ENCODE measurements at places on chromosomes 5 and 9.

DNA sequence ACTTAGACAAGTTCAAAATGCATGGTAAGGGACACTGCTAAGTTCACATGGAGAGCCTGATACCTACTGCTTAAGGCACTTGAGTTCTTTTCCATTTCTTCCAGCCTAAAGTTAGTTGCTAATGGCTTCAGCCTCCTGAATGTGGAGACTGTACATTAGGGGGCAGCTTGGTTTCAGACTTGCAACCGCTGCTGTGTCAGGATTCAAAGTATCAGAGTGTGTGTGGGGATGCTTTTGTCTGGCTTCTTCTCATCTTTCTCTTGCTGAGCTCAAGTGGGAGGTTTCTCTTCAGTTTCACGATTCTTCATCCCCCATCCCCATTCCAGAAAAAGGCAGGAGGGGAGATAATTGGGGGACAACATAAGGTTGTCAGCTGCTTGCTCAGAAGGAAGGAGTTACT, 49.4 kb downstream of the ATP10B start:
- DNase-seq: no peak

DNA sequence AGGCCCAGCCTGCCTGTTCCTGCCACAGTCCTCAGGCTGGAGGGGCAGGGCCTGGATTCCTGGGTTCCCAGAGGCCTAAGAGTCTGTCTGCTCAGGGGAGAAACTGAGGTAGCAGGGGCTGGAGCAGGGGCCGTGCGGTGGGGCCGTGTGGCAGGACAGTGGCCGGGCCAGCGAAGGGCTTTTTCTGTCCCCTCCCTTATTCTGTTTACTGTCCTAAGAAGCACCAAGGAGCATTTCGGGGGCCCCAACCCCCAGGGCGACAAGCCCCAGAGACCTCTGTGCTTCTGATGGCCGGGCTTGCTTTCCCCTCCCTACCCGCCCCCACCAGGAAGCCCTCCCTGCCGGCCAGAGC, 6.8 kb upstream of the ASB6 start:
- no peak for DNase-seq

DNA sequence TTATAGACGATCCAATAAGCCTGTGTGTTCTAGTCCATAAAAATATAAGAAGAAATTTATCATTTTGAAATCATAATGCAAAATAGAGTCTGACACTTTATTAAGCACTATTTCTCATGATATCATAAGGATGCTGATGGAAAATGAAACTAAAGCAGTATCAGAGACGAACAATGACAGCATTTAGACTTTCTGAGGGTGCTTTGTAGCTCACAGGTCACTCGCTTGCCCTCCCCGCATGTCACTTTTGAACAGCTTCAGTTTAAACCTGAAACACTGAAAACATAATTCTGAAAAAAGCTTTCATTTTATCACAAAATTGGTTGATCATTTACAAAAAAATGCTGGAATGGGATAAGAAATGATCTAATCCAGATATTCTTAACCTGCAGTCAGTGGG, 247.1 kb downstream of the EBF1 start:
- DNase-seq: no peak

DNA sequence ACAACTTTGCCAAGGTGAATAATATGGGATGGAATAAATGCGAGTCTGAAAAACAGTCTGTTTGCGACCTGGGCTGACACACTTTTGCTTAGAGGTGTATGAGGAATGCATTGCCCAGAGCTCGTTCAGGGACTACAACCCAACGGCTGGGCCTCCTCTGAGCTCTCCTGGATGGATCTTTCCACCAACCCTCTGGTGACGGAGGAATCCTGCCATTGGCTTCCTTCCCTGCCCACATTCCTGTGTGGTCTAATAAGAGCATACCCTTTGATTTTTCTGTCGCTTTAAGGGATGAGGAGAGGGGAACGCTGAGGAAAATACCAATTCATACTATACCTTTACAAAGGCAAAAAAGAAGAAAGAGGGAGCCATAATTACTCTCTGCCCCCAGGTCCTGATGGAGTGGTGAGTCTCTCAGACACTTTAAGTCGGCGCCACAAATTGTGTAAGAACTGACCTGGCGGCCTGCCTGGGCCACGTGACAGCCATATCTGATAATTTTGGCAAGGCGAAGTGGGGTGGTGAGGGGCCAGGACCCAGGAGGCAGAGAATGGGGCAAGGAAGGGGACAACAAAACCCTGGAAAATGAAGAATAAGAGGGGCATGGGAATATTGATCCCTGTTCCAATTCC, 265.2 kb upstream of the MSX2 start:
- DNase-seq: no peak

GRCh38 chr5:154967421-154968024, 26.6 kb downstream of the MRPL22 start:
- no peak for DNase-seq

- no peak for DNase-seq
Measured at GRCh38 chr9:113617550-113617949, 154.0 kb downstream of the RGS3 start.

DNA sequence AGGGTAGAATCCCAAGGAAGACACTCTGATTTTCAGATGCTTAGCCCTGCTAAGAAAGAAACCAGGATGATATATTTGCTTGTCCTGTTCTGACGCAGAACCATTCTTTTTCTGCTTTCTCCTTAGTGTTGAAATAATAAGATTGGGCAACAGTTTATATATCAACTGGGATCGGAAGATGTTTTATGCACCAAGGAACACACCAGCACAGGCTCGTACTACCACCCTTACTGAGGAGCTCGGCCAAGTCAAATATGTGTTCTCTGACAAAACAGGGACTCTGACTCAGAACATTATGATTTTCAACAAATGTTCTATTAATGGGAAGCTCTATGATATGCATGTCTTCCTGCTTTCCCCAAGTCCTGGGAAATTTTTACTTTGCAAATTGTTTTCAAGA, 19.0 kb upstream of the RUSC2 start:
- DNase-seq: no peak

GRCh38 chr5:35203403-35203802, 26.9 kb downstream of the PRLR start:
- no peak for DNase-seq

DNA sequence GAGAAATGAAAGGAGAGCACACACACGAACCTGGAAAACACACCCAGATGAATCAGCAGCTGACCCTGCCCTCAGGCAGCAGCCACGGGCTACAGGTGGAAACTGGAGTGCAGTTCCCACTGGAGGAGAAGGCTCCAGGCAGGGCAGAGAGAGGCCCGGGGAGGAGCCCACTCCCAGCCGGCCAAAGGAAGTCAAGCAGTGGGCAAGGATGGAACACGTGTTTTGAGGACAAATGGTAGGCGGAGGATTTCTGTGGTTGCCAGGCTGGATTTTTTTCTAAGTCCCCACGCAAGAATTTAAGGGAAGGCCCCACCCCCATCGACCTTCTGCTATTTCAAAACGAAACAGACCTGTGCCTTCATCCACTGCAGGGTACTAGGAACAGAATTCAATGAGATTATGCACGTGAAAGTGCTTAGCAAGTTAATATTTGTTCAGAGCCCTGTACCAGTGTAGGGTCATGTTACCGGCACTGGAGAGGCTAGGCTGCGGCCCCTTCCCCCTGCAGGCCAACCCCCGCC, 6.8 kb downstream of the EPB41L4B start:
- DNase-seq: no peak

DNA sequence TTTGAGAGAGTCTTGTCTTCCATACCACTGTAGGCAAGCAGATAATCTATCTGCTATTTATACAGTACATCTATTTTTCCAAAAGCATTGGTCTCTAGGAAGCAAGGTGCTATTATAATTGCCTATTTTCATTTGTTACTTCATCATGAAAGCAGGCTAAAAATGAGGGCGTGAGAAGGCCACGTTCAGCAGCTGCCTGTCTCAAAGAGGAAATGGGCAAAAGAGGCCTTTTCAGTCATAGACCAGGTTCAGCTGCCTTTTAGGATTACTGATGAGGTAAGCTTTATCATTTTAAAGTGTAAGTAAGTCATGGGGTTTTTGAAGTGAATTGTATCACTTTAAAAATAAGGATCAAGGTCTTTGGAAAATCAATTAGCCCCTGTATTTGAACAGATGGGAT, 1091.1 kb upstream of the DMAC1 start:
- DNase-seq: no peak

GRCh38 chr5:142915038-142915437, 144.9 kb downstream of the ARHGAP26 start:
- DNase-seq: no peak

GRCh38 chr5:75324791-75325190, 12.2 kb upstream of the HMGCR start:
- DNase-seq: no peak

DNA sequence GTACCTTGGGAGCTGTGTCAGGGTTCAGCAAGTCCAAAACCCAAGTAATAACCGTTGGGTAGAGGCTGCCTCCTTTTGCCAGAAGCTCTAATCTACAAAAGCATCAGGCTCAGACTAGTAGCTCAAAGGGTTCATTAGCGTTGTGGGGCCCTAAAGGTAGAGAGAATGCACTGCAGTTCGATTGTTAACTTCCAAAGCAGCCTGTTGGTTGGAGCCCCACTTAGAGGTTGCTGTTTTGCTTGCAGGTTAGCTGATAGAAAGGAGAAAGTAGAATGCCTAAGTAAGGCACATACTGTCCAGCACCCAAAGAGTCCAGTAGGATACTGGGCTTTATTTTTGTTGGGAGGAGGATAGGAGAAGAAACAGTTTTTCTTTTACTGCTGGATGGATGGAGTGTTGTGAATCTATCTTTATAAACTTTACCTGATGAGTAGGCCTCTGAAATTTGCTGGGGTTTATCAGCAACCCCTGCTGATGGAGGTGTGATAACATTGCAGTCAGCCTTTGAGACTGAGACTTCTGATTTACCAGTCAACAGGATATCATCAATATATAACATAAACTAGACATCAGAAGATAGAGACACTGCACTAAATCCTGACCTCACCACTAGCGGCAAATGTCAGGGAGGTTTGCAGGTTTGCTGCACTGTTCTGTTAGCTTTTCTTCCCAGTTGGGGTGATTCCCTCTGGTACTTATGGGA, 34.8 kb downstream of the ZNF131 start:
- no peak for DNase-seq

DNA sequence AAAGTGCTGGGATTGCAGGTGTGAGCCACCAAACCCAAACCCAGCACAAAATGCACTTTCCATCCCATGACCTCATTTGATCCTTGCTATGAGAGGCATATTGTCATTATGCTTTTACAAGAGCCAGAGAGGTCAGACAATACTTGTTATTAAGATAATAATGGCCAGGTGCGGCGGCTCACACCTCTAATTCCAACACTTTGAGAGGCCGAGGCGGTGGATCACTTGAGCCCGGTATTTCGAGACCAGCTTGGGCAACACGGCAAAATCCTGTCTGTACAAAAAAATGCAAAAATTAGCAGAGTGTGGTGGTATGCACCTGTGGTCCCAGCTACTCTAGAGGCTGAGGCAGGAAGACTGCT, 55.9 kb upstream of the IL17B start:
- DNase-seq: no peak

GRCh38 chr5:169914766-169915165, 65.5 kb downstream of the INSYN2B start:
- no peak for DNase-seq

- no peak for DNase-seq
Measured at GRCh38 chr5:14608169-14608568, 26.6 kb downstream of the OTULINL start.

- no peak for DNase-seq
Measured at GRCh38 chr5:141488591-141489561, at the start of gene PCDHGC5. Gene PCDHGC5 (plus strand): TSS chr5:141489081. CDS start chr5:141489241, 160 bp downstream.

- DNase-seq: no peak
Measured at GRCh38 chr5:31585895-31586270, 53.0 kb upstream of the PDZD2 start.

- no peak for DNase-seq
Measured at GRCh38 chr5:39648085-39648847, 223.5 kb upstream of the DAB2 start.

- no peak for DNase-seq
Measured at GRCh38 chr9:19473605-19474004, 64.8 kb downstream of the ACER2 start.

GRCh38 chr9:112439171-112439570, 47.5 kb upstream of the KIAA1958 start:
- DNase-seq: no peak

DNA sequence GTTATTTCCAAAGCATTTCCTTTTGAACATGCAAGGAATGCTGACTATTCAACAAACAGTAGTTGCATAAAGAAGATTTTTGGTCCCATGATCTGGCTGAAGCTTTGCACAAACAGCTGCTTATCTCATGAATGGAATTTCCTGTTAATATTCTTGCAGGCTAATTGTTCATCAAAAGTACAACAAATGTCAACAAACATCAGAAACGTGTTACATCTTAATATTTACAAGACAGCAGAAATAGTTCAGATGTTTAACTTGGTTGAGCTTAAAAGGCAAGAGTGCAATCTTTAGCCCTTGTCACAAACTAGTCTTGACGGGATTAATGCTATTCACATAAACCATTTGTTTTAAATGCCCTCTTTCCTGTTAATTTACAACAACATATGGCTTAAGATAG, 47.9 kb upstream of the BASP1 start:
- DNase-seq: no peak

GRCh38 chr5:90866915-90867731, 308.5 kb downstream of the ADGRV1 start:
- no peak for DNase-seq

- DNase-seq: no peak
Measured at GRCh38 chr9:93092251-93092991, 3.6 kb upstream of the CARD19 start.

DNA sequence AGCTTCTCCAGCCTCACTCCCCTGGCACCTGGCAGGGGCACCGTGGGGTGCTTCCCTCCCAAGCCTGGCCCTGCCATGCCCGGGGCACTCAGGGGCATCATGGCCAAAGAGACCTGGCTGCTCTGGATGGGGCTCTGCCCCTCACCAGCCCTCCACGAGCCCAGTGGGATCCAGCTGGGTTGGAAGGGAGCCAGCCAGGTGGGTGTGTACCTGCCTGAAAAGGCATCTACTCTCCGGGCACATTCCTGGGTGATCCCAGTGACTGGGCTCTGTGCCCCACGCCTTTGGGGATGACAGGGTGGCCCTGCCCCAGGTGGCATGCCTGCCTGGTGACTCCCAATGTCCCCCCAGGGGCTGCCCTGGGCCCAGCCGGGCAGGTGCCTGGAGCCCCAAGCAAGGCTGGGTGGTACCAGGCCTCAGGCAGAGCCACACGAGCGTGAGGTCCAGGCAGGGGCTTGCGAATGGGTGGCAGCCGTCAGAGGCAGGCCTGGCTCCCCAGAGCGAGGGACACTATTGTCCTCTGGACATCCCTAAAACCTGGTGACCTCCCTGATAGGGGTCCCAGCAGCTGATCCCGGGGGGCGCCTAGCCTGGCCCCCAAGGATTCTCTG, 777 bp downstream of the GPSM1 start:
- no peak for DNase-seq

GRCh38 chr5:17289681-17290539, 72.5 kb downstream of the BASP1 start:
- no peak for DNase-seq

Data from activated CD4-positive, alpha-beta T cell treated with anti-CD3 and anti-CD28 coated beads, Interleukin-2, amount 50 U/mL, for 1 hour (primary cell).